ENCODE measurements at places on chromosomes 6 and 20. TPM values are rescaled to one million over a fixed set of nuclear protein-coding genes. Genes with fewer than 3 reads are reported as not detected.

The SLPI gene
- total RNA-seq = 0.13 TPM

The KCNK16 gene
- not detected for total RNA-seq

The TSBP1 gene
- not detected for total RNA-seq

DNA sequence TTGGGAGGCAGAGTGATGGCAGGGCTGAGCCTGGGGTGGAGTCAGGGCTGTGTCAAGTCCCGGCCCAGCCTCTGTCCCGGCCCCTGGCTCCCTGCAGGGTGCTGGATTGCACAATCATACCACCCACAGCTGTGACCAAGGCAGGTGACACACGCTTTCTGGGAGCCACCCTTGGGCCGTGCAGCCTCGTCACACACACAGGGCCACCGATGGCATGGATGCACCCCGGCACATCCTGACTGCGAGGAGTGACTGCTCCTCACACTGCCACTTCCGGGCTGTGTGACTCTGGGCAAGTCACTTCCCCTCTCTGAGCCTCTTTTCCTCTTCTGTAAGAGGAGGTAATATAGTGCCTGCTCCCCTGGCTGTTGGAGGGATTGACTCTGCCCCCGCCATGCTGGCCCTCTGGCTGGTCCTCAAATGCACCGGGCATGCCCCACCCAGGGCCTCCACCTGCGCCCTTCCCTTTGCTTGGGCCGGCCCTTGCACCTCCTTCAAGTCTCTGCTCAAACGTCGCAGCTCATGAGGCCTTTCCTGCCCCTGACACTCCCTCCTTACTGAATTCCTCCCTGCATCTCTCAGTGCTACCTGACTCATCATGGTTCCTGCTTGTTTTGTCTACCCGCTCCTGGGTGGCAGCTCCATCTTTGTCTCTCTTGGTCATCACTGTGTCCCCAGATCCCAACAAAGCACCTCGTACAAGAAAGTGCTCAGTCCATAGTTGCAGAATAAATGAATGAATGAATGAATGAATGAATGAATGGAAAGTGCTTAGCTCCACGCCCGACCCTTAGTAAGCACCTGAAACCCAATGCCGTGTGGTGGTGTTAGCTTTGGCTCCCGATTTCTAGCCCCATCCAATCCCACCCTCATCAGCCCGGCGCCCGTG is 93.5 kb downstream of the CEBPB start:
- no peak for DNase-seq
- H3K4me1 ChIP-seq = peaks cover 37% of the 10 kb centered on the region
- H3K36me3 ChIP-seq = no peaks in the 10 kb centered on the region
- H3K4me3 ChIP-seq = no peak overlapping the region

DNA sequence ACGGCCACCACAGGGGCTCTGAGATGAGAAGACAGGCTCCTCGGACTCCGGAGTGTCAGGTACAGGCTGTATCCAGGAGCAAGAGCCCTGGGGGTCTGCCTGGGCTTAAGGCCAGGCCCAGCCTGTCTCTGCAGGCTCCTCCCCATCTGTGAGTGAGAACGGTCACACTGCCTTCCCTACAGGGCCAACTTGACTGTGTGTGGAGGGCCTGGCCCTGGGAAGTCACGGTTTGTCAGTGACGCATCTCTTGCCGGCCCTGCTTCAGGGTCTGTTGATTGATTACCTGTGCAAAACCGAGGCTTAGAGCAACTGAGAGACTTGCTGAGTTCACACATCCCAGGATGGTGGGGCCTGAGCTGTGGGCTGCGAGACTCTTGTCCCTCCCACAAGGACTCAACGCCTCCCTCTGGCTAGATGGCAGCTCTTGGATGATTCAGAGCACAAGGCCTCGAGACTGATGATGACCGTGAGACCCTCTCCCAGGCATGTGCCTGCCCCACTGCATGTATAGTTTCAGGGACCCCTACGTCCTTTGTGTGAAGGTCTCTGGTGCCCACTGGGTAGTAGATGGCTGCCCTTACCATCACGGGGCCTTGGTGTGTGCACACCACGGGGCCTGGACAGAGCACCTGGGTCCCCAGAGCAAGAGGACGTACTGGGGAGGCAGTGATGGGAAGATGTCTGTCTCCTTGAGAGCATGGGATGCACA is 5.9 kb downstream of the RBM38 start:
- no peaks in the 10 kb centered on the region for H3K27me3 ChIP-seq
- DNase-seq = no peak
- H3K4me3 ChIP-seq = no peak overlapping the region
- H3K27ac ChIP-seq = no peak overlapping the region
- H3K36me3 ChIP-seq = peaks cover 68% of the 10 kb centered on the region

GRCh38 chr6:164211254-164211653 is 796.7 kb downstream of the QKI start:
- DNase-seq = no peak
- no peak overlapping the region for H3K27ac ChIP-seq
- peaks cover 2% of the 10 kb centered on the region for H3K4me1 ChIP-seq
- H3K4me3 ChIP-seq = no peak overlapping the region
- no peaks in the 10 kb centered on the region for H3K36me3 ChIP-seq

GRCh38 chr20:44692932-44693480 is 22.2 kb upstream of the CCN5 start:
- no peak overlapping the region for H3K27ac ChIP-seq
- no peaks in the 10 kb centered on the region for H3K36me3 ChIP-seq
- peak; percentile 44 for DNase-seq

DNA sequence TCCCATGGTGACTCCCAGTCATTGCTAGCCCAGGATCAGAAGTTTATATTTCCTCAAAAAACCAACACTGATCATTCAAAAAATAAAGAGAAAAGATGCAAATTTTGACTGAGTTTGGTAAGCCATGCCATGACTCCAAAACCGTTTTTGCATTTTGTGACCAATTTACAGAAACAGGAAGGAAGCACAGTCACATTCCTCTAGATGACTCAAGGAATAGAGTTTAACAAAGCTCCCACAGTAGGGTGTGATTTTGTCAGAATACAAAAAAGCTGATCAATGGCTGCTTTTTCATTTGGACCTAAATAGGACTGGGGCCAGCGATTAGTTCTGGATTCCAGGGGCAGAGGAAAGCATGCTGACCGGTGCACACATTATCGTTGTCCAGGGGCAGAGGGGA is 179.4 kb upstream of the AFDN start:
- no peaks in the 10 kb centered on the region for H3K36me3 ChIP-seq
- no peak overlapping the region for H3K27ac ChIP-seq
- peaks cover 2% of the 10 kb centered on the region for H3K4me1 ChIP-seq
- peaks cover 9% of the 10 kb centered on the region for H3K27me3 ChIP-seq
- no peak for DNase-seq

Measured in muscle of leg (tissue), 16 donors.